ENCODE measurements at places on chromosomes 1 and 21.

DNA sequence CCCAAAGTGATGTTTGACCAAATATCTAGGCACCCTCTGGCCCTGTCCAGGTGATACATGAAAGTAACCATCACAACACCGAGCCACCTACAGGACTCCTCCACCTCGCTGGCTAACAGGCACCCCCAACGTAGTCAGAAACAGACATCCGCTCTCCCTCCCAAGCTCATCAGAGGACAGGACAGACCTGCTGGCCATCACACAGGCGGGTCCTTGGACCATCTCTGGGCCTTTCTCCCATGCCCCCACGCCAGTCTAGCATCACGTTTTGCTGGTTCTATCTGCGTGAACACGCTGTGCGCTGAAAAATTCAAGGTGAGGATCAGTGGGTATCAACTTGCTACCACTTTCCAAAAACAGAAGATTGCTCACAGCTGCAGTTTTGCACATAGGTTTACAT is 21.4 kb upstream of the ADARB1 start:
- no peak for DNase-seq

GRCh38 chr1:229410370-229410691 is 23.6 kb downstream of the ACTA1 start:
- DNase-seq: no peak

- no peak for DNase-seq
Measured at GRCh38 chr1:103948526-103948925, 198.8 kb downstream of the AMY1C start.

GRCh38 chr1:47224676-47225399 is 7.2 kb downstream of the TAL1 start:
- no peak for DNase-seq

DNA sequence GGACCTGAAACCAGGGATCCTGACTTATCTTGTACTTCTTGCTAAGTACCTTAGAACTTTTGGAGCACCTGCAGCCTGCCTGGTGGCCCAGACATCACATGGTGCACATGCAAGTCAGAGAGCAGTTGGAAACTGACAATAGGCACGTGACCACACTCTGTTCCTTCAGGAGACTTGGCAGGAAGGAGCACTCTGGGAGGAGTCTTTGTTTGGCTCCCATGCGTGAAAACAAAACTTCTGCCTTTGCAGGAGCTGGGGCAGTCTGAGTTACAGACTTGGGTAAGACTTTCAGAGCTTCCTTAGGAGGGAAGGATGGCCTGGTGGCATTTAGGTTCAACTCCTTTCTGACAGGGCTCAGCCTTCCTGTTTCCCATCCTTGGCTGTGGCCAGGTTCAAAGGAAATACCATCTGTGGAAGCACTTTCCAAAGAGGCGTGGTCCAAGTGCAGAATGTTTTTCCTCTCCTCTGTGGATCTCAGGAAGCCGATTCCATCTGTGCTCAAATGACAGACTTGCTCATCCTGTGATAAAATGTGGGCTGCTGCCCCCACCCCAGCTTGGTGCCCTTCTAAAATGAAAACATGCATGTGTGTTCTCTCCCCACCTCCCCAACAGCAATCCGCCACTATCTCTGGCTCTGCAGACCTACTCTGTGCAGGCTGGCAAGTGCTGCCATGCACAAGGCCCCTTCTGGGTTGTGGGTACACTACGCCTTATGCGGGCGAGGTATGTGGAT is 14.1 kb upstream of the ZNF436 start:
- no peak for DNase-seq

GRCh38 chr1:27292106-27292505 is 29.9 kb upstream of the TMEM222 start:
- DNase-seq: peak; percentile 59

Measured in EL (cell line).